ENCODE measurements at places on chromosomes 13 and 19.

GRCh38 chr19:10748927-10749434 lies 31.1 kb downstream of the DNM2 start:
- no peak overlapping the region for H3K4me3 ChIP-seq
- no peaks in the 10 kb centered on the region for H3K36me3 ChIP-seq
- H3K27ac ChIP-seq, result no peak overlapping the region
- H3K4me1 ChIP-seq, result peaks cover 67% of the 10 kb centered on the region

GRCh38 chr13:27659145-27659865 lies 37.6 kb downstream of the POLR1D start:
- DNase-seq, result no peak
- no peaks in the 10 kb centered on the region for H3K4me1 ChIP-seq
- H3K36me3 ChIP-seq, result peaks cover 10% of the 10 kb centered on the region
- no peaks in the 10 kb centered on the region for H3K27me3 ChIP-seq
- no peak overlapping the region for H3K4me3 ChIP-seq
- no peak overlapping the region for H3K27ac ChIP-seq

DNA sequence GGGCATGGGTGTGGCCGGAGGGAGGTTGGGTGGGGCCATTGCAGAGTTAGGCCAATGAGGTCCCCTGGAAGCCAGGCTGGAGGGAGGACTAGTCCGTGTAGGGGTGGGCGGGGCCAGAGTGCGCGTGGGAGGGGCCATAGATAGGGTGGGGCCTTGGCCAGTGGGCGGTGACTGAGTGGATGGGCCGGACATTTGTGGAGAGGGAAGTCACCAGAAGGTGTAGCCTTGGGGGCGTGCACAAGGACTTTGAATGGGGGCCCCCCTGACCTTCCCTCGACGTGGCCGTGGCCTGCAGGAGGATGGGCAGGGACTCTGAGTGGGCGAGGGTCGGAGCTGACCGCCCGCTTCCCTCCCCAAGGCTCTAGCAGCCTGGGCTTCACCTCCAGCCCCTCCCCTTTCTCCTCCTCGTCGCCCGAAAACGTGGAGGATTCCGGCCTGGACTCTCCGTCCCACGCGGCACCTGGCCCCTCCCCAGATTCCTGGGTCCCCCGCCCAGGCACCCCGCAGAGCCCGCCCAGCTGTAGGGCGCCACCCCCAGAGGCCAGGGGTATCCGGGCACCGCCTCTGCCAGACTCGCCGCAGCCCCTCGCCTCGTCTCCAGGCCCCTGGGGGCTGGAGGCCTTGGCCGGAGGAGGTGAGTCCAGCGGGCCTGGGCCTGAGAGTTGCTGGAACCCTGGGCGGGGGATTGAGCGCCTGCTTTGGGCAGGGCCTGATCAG lies 16.5 kb upstream of the B3GNT3 start:
- peaks cover 8% of the 10 kb centered on the region for H3K4me1 ChIP-seq
- no peak overlapping the region for H3K4me3 ChIP-seq
- no peaks in the 10 kb centered on the region for H3K27me3 ChIP-seq
- peak overlapping the region; percentile 23 for H3K27ac ChIP-seq
- H3K36me3 ChIP-seq, result peaks cover 39% of the 10 kb centered on the region

DNA sequence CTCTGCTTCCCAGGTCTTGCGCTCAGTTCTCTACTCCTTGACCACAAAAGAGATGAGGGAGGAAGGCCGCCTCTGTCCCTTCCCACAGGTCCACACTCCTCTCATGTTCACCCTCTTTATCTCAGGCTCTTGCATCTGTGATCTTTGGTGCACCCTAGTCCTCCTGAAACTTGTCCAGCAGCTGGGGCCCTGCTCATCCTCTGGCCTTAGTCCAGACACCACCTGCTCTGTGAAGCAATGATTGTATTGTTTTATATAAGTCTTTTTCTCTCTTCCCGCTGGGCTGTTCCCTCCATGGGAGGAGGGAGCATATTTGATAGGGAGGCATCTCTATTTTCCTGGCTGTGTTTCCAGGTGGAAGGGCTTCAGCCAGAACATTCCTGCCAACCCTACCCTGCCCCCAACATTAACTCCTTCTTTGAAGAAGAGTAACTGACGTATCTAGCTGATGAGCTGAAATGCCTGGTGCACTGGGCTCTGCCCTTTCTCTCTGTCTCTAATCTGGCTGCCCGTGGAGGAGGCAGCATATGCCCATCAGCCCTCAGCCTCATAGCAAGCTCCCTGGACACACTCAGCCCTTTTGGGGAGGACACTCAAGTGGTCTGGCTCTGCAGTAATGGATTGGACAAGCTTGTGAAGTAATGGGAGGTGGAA lies 38.2 kb upstream of the SIAH3 start:
- no peaks in the 10 kb centered on the region for H3K4me1 ChIP-seq
- H3K27me3 ChIP-seq, result peaks cover 6% of the 10 kb centered on the region
- no peak for DNase-seq
- H3K27ac ChIP-seq, result no peak overlapping the region
- H3K4me3 ChIP-seq, result no peak overlapping the region
- no peaks in the 10 kb centered on the region for H3K36me3 ChIP-seq

GRCh38 chr13:36819739-36820090 lies 693 bp downstream of the RFXAP start:
- H3K4me3 ChIP-seq, result peak overlapping the region; percentile 91
- DNase-seq, result peak; percentile 56
- H3K27me3 ChIP-seq, result peaks cover under 1% of the 10 kb centered on the region
- H3K27ac ChIP-seq, result peak overlapping the region; percentile 82

GRCh38 chr19:40381321-40381720 lies 8.7 kb downstream of the HIPK4 start:
- H3K27me3 ChIP-seq, result no peaks in the 10 kb centered on the region
- no peak overlapping the region for H3K4me3 ChIP-seq
- H3K27ac ChIP-seq, result no peak overlapping the region
- no peak for DNase-seq
- no peaks in the 10 kb centered on the region for H3K36me3 ChIP-seq

DNA sequence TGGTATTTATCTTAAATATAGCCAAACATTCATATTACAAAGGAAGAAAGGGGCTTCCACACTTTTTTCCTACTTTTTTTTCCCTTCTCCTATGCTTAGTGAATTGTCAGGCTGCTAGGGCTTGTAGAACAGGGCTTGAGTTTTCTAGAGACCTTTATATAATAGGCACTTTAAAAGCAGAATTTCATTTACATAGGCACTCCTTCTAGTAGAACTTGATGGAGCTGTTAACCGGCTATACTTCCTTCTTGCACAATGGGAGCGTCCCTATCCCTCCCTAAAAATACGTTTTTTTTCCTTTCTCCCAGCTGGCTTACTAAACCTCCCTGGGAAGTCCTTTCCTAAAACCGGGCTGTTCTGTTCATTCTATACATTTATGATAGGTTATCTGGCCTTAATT lies 1.1 kb downstream of the TRIM13 start:
- no peaks in the 10 kb centered on the region for H3K27me3 ChIP-seq
- H3K36me3 ChIP-seq, result peaks cover 22% of the 10 kb centered on the region
- no peak for DNase-seq
- H3K4me1 ChIP-seq, result peaks cover 49% of the 10 kb centered on the region
- H3K27ac ChIP-seq, result peak overlapping the region; percentile 86

DNA sequence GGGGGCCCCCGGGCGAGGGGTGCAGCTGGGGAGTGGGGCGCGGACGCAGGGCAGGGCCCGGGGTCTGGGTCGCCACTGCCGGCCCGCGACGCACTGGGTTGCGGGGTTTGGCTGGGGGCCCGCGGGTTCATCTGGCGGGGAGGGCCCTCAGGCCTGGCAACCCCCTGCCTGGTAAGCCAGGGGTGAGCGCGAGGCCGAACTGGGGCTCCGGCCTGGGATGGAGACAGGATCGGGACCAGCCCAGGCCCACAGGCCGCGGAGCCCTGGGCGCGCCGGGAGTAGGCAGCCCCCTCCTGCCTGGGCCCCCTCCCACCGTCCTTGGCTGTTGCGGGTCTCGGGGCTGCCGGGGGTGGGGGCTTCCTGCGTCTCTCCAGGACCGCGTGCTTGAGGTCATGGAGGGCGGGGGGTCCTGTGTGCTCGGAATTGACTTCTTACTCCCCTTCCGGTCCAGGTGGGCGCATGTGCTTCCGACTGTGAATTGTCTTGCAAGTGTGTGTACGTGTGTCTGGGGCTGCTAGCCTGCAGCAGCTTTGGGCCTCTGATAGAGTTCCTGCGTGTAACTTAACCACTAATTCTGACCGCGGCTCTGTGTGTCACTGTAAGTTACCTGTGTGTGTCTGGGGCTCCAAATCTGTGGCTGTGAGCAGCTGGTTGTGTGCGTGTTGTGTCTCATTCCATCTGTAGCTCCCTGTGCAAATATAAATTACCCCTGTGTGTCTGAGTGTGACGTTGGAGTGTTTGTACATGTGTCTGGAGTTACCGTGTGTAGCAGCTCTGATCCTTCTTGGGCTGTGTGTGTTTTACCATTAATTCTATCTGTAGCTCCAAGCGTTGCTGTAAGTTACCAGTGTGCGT lies 751 bp downstream of the GRAMD1A start:
- peak overlapping the region; percentile 100 for H3K4me3 ChIP-seq
- peaks cover 71% of the 10 kb centered on the region for H3K4me1 ChIP-seq
- peak; percentile 76 for DNase-seq

GRCh38 chr19:32558607-32559228 lies 22.3 kb upstream of the PDCD5 start:
- H3K36me3 ChIP-seq, result no peaks in the 10 kb centered on the region
- H3K4me3 ChIP-seq, result no peak overlapping the region
- peaks cover 3% of the 10 kb centered on the region for H3K27me3 ChIP-seq
- no peaks in the 10 kb centered on the region for H3K4me1 ChIP-seq
- no peak for DNase-seq
- no peak overlapping the region for H3K27ac ChIP-seq

GRCh38 chr13:112770504-112770903 lies 80.7 kb downstream of the ATP11A start:
- H3K36me3 ChIP-seq, result no peaks in the 10 kb centered on the region
- no peaks in the 10 kb centered on the region for H3K27me3 ChIP-seq
- H3K4me3 ChIP-seq, result no peak overlapping the region

DNA sequence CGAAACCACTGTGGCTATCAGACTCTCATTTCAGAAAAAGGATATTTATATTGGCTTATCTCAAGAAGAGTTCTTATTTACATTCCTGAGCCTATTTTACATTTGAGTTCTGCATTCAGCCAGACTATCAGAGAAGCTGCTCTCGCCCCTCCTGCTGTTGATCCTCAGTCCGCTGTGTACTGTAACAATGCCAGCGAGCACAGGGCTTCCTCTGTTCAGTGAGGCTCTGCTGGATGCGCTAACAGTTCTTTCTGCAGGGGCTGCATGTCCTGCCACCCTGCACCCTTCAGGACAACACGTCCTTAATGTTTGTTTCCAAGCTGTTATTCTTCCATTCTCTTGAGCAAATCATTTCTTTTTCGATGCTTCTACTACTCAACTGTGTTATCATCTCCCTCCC lies 463.7 kb upstream of the SGCG start:
- no peak for DNase-seq
- no peaks in the 10 kb centered on the region for H3K36me3 ChIP-seq
- H3K27me3 ChIP-seq, result no peaks in the 10 kb centered on the region
- H3K4me3 ChIP-seq, result no peak overlapping the region
- H3K27ac ChIP-seq, result no peak overlapping the region
- H3K4me1 ChIP-seq, result no peaks in the 10 kb centered on the region

DNA sequence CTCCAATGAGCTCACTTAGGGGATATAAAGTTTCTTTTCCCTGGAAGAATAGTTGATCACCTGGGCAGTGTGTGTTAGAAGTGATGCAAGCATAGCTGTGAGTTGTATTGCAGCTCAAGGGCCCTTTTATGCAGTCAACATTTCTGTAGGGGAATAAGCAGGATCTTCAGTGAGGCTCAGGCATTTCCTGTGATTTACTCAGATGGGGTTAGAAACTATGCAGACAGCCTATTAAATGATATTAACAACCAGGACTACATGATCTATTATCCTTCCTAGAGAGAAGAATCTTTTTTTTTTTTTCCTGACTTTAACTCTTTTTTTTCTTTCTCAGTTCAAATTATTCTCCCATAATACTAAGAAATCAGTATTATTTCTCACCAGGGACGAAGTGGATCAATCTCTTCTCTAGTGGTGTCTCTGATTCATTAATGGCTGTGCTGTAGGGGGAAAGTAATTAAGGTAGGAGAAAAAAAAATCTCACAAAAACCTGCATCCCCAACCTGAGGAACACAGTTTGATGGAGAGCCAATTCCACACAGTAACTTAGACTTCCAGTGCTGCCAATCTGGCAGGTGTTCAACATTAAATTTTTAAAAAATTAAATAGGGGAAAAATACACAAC lies 126.4 kb upstream of the SLC10A2 start:
- no peak overlapping the region for H3K4me3 ChIP-seq
- H3K4me1 ChIP-seq, result no peaks in the 10 kb centered on the region
- no peaks in the 10 kb centered on the region for H3K36me3 ChIP-seq
- no peak overlapping the region for H3K27ac ChIP-seq
- H3K27me3 ChIP-seq, result no peaks in the 10 kb centered on the region
- DNase-seq, result no peak

GRCh38 chr13:110097013-110097412 lies 209.9 kb downstream of the COL4A1 start:
- H3K27ac ChIP-seq, result no peak overlapping the region
- H3K4me1 ChIP-seq, result no peaks in the 10 kb centered on the region
- DNase-seq, result no peak
- H3K36me3 ChIP-seq, result no peaks in the 10 kb centered on the region
- no peaks in the 10 kb centered on the region for H3K27me3 ChIP-seq

DNA sequence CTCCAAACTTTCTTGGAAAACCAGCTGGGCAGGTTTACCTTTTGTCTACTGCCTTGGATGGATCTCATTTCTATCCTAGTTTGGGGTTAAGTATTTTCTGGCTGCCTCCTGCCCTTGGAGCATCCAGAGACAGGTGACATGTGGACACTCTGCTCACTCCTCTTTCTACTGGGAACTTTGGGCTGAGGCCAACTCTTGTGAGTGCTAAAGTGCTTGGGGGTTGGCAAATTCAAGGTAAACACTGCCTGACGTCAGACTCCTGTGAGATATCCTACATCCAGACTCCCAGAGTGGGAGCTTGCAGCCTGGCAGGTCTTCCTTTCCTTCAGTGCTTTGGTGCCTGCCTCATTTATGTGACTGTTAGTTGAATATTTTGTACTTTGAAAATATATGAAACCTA lies 388.1 kb downstream of the KCNRG start:
- H3K27me3 ChIP-seq, result peaks cover 3% of the 10 kb centered on the region
- no peak overlapping the region for H3K4me3 ChIP-seq
- H3K36me3 ChIP-seq, result no peaks in the 10 kb centered on the region
- no peak overlapping the region for H3K27ac ChIP-seq
- DNase-seq, result no peak
